ENCODE measurements at places on chromosomes 2 and 18. TPM values are rescaled to one million over a fixed set of nuclear protein-coding genes. Genes with fewer than 3 reads are reported as not detected.
A peak's percentile ranks its signal among the peaks of the same experiment; 100 is the strongest.

DNA sequence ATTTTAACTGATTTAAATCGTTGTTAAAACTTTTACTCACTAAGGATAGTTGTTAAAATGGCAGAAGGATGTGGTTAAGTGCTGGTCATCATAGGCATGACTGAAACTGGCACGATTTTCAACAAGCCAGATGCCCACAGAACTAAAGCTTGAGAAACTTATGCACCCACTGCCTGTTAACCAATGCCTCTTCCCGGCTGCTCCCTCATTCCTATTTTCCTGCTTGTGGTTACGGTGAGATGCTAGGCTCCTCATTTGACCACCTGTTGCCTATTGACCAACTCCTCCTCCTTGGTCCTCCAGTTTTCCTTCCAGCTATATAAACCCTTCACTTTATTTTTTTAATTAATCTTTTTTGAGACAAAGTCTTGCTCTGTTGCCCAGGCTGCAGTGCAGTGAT is 238.7 kb downstream of the TFCP2L1 start:
- DNase-seq = no peak

DNA sequence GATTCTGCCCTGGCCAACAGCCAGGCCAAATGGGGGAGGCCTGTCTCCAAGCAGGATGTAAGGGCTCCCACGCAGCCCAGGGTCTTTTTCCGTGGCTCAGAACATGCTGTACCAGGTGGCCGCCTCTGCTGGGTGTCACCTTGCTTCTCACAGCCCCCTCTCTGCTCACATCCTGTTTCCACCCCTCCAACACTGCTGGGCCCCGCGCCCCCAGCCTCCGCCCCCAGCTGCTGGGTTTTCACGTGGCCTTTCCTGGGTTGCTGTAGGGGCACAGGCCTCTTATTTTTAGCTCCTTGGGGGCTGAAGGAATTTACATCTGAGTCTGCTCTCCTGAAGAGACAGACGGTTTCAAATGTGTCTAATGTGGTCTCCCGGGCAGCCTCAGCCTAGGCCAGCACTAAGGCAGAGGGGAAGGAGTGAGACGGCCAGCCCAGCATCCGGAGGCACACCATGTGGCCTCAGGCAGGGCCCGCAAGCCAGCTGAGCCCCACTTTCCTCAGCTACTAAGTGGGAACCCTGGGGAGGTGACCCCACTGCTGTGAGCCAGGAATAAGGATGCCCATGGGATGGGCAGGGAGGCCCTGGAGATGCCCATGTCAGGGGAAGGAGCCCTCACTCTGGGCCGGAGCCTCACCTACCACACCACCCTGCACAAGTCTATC is 18.7 kb upstream of the DUSP2 start:
- no peak for DNase-seq

- DNase-seq = no peak
Observed at GRCh38 chr2:236309669-236310029, 45.4 kb upstream of the ASB18 start.

DNA sequence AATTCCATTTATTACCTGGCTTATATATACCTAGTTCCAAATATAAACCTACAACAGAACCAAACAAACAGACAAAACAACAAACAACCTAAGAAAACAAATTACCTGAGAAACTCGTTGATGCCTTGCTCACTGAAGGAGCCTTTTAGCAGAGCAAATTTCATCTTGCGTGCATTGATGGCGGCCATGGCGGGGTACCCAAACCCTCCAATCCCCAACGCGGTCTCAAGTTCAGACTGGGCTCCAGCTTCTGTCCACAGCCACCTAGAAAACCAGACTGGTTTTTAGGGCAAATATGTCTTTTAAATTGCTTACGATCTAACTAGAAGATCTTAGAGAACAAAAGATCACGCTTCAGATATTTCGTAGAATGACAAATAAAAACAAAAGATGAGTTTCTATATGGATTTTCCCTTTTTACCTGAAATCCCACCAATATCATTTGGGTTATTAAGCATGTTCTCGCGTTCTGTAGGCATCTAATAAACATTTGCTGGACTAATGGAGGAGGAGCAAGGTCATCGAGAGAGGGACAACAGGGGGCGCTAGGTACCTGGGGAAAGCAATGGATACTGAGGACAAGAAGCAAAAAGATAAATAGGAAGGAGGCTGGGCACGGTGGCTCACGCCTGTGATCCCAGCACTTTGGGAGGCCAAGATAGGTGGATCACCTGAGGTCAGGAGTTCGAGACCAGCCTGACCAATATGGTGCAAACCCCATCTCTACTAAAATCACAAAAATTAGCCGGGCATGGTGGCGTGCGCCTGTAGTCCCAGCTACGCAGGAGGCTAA is 25.2 kb downstream of the PDIA6 start:
- no peak for DNase-seq

DNA sequence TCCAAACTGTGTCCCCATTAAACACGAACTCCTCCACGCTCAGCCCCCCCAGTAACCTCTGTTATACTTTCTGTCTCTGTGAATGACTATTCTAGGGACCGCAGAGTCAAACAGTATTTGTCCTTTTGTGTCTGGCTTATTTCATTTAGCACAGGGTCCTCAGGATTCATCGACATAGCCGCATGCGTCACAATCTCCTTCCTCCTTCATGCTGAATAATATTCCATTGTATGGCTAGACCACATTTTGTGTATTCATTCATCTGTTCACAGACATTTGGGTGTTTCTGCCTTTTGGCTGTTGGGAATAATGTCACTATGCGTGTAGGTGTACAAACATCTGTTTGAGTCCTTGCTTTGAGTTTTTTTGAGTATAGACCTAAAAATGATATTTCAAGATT is 80.9 kb downstream of the SH3RF3 start:
- no peak for DNase-seq

GRCh38 chr2:446303-446874 is 158.5 kb upstream of the ALKAL2 start:
- no peak for DNase-seq

GRCh38 chr2:190079160-190079559 is 16.6 kb upstream of the MSTN start:
- DNase-seq = no peak

GRCh38 chr2:46993501-46993900 is 77.9 kb upstream of the MCFD2 start:
- DNase-seq = no peak

DNA sequence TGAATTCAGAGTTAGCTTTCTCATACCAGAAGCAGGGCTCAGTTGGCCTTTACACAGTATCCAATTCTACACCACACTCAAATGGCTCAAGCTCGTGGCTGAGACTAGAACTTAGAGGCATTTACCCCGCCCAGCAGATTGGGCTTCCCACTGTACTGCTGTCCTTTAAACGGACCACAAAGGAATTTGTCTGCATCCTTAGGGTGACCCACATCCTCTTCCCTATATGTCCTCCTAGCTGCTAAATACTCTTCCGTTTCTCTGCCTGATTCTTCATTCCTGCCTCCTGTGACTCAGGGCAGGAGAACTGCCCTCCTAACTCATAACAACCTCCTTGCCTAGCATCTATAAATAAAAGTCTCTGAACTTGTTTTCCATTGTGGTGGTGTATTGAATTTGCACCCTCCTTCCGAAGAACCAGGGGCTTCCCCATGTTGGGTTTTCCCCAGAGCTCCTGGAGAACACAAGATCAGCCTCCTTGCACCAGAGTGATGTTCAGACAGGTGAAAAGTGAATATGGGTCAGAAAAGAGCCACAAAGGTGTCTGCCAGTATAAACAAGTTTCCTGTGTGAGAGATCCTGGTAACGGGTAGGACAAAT is 32.0 kb upstream of the MC4R start:
- no peak for DNase-seq

- no peak for DNase-seq
Observed at GRCh38 chr2:88697370-88698026, 6.0 kb downstream of the RPIA start.

GRCh38 chr2:234091432-234091879 is 41.0 kb downstream of the SPP2 start:
- DNase-seq = no peak

DNA sequence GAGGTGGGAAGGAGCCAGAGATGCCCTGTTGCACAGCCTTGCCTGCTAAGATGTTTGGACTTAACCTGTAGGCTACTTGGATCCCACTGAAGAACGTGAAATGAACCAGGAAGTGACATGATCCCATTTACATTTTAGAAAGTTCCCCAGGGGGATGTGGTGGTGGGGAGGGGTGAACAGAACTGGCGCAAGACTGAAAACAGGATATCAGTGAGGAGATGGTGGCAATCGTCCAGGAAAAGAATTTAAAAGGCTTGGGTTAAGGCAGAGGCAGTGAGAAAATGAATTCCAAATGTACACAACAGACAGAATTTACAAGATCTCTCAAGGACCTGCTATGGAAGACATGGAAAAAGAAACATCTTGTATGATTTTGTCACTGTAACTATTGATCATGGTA is 42.3 kb downstream of the SULT1C2 start:
- no peak for DNase-seq

DNA sequence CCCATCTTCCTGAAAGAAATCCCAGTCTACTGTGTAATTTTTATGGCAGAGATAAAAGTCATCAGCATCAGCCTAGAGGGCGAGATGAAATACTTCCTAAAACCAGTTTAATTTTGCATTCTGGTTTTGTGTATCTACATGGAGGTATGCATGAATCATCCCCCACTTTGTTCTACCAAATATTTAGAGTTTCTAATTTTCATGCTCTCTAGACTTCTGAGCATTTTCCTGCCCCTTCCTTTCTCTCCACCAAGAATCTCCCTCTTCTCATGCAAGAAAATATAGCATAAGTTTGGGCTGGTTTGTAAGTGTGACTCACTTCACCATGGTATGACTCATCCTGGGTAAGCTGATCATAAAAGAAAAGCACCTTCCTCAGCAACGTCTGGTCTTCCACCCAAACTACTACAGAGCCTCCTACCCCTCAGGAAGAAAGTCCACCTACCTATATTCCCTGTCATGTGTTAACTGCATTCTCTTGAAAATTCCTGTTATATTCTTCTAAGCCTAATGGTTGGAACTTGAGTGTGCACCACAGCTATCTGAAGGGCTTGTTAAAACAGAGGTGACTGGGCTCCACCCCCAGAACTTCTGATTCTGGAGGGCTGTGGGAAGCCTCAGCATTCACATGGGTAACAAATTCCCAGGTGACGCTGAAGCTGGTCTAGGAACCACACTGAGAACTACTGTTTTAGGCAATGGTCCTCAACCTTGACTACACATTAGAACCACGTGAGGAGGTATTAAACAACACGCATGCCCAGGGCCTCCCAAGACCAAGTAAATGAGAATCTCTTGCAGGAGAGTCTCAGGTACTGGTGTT is 37.4 kb upstream of the RAPGEF4 start:
- no peak for DNase-seq

- DNase-seq = no peak
Observed at GRCh38 chr2:150271952-150272802, 215.3 kb downstream of the RND3 start.

- DNase-seq = no peak
Observed at GRCh38 chr2:171347591-171348032, 86.2 kb downstream of the METTL8 start.

DNA sequence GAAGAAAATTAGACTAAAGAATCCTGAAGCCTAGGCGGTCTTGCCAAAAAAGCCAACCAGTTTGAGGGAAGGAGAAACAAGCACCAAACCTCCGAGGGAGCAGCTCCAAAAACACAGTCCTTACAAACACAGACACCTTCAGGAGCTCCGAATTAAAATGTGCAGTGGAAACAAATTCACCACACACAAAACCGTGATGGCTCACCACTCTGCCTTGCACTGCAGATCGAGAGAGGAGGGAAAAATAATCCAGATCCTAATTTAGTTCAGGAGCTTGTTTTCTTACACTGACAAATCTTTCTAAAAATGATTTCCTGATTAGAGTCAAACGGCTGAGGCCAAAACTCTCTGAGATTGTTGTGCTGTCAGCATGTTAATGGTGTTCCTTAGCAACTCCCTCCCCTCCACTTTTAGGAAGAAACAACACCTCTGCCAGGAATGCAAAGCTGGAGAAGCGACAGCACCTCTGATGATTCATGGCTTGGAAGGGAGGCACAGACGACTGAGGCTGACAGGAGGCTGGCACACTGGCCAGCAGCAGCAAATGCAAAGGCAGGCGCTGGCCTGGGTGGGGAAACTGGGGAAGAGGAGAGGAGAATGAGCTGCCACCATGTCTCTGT is 249.4 kb upstream of the KLHL29 start:
- DNase-seq = no peak

DNA sequence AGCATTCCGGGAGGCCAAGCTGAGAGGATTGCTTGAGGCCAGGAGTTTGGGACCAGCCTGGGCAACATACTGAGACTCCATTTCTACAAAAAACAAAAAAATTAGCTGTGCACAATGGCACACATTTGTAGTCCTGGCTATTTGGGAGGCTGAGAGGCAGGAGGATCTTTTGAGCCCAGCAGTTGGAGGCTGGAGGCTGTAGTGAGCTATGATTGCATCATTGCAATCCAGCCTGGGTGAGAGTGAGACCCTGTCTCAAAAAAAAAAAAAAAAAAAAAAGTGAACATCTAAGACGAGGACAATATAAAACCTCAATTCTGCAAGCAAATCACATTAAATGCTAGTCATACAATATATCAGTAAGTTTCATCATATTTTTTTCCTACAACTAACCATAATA is 2.8 kb upstream of the HAT1 start:
- DNase-seq = no peak

GRCh38 chr18:44796429-44797428 is 116.0 kb downstream of the SETBP1 start:
- DNase-seq = no peak

- DNase-seq = no peak
Observed at GRCh38 chr18:46253498-46253897, 149.3 kb downstream of the HAUS1 start.

DNA sequence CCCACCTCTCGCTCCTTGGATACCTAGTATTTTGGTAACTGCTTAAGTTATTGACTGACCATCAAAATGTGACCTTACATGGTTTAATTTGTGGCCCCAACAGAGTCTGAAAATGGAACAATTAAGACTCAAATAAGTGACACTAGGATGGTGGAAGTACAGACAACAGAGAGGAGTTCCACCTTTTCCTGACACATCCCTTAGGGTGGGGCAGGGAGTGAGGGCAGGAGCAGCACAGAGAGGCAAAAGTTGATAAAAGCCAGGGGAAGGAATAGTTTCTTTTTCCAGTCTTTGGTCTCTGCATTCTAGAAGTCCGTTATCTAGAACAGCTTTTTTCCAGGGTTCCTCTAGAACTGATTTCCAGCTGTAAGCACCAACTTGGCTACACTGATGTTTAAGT is 32.2 kb downstream of the FTCDNL1 start:
- no peak for DNase-seq

GRCh38 chr2:56741601-56742102 is 557.9 kb downstream of the CCDC85A start:
- DNase-seq = peak; percentile 33

GRCh38 chr2:157839162-157839801 is 36.8 kb downstream of the ACVR1 start:
- no peak for DNase-seq

The FOXI3 gene
- total RNA-seq = not detected

The LDAH gene
- 8.2 TPM for total RNA-seq

The CDK15 gene
- total RNA-seq = 3.6 TPM

The SALL3 gene
- total RNA-seq = not detected

The LAMA1 gene
- total RNA-seq = 2.2 TPM

The CD302 gene
- total RNA-seq = 161 TPM

The MC4R gene
- not detected for total RNA-seq

The DNAJC5G gene
- 0.79 TPM for total RNA-seq

The FBXO15 gene
- 0.50 TPM for total RNA-seq

The CENPA gene
- total RNA-seq = not detected

The SP5 gene
- total RNA-seq = 0.65 TPM

The CPLX4 gene
- not detected for total RNA-seq

The CD8B2 gene
- not detected for total RNA-seq

The TUBB8B gene
- not detected for total RNA-seq

The TYW5 gene
- 4.1 TPM for total RNA-seq

The ASB3 gene
- 11.7 TPM for total RNA-seq

The MEIS1 gene
- total RNA-seq = 67.3 TPM

Measured in omental fat pad (tissue), 4 donors.